ENCODE measurements at places on chromosomes 6 and 20. TPM values are rescaled to one million over a fixed set of nuclear protein-coding genes. Genes with fewer than 3 reads are reported as not detected.

TUBB1 gene
- total RNA-seq, result 0.11 TPM

CALHM4 gene
- not detected for total RNA-seq

RAET1G gene
- total RNA-seq, result not detected

POU5F1 gene
- total RNA-seq, result not detected

C20orf144 gene
- 0.19 TPM for total RNA-seq

MYB gene
- 2.0 TPM for total RNA-seq

CALHM5 gene
- total RNA-seq, result not detected

ZBTB12 gene
- 0.28 TPM for total RNA-seq

ZNF334 gene
- 0.19 TPM for total RNA-seq

DNMT3B gene
- 0.28 TPM for total RNA-seq

DACT2 gene
- total RNA-seq, result not detected

PGC gene
- not detected for total RNA-seq

RBBP8NL gene
- total RNA-seq, result not detected

ENPP1 gene
- 0.08 TPM for total RNA-seq

SRMS gene
- total RNA-seq, result not detected

MLIP gene
- not detected for total RNA-seq

OTOR gene
- total RNA-seq, result not detected

C6orf58 gene
- total RNA-seq, result not detected

All from CD4-positive, alpha-beta T cell (primary cell).